Esophagus mucosa (tissue), 1 donor: ENCODE measurements at places on chromosomes 5 and 9. TPM values are rescaled to one million over a fixed set of nuclear protein-coding genes. Genes with fewer than 3 reads are reported as not detected.

The GPRIN1 gene
- total RNA-seq, result 1.9 TPM

The IL3 gene
- not detected for total RNA-seq

The SMIM33 gene
- not detected for total RNA-seq

The LECT2 gene
- total RNA-seq, result not detected

The PRLR gene
- 7.6 TPM for total RNA-seq

The TLX3 gene
- not detected for total RNA-seq

The ELP1 gene
- 14.1 TPM for total RNA-seq

The FOXD4L4 gene
- total RNA-seq, result 0.52 TPM

The PRRT1B gene
- not detected for total RNA-seq

The PROB1 gene
- total RNA-seq, result 1.9 TPM

The FGF10 gene
- 0.20 TPM for total RNA-seq

The SAPCD2 gene
- 13.8 TPM for total RNA-seq

The HACD4 gene
- total RNA-seq, result 1.6 TPM
